ENCODE measurements at places on chromosomes 7 and 10.

DNA sequence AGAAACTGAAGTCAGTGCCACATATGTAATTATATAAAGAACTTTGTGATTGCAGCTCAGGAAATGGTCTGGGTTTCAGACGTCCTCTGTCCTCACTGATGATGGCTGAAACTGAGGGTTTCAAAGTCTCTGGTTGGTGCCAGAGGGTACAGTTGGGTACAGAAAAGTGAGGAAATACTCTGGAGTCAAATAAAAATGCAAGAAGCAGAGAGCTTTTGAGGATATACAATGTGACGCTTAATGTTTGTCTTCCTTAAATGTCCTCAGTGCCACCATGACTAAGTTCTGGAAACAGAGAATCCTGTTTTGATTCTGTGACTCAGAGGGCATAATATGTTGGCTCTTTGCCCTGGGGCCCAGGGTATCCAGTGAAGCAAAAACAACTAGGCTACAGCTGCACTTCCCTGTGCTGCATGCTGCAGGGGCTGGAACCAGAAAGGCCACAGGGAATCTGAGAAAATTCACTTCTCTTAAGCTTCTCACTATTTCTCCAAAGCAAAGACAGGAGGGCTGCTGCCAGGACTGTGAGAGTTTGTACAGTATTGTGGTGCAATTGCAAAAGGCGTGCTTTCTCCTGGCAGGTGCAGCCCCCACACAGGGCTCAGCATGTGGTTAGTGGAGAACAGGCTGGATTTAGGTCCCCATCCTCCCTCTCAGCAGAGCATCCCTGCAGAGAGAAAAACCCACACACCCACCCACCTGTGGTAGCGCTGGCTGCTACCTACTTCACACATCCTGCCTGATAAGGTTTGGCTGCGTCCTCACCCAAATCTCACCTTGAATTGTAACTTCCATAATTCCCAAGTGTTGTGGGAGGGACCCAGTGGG lies 169.5 kb upstream of the SVIL start:
- peak; percentile 72 for DNase-seq

GRCh38 chr10:94571081-94571480 lies 25.5 kb downstream of the HELLS start:
- no peak for DNase-seq

- no peak for DNase-seq
Observed at GRCh38 chr10:96230527-96230926, 40.8 kb downstream of the BLNK start.

- no peak for DNase-seq
Observed at GRCh38 chr10:130777507-130778165, 533.9 kb downstream of the TCERG1L start.

DNA sequence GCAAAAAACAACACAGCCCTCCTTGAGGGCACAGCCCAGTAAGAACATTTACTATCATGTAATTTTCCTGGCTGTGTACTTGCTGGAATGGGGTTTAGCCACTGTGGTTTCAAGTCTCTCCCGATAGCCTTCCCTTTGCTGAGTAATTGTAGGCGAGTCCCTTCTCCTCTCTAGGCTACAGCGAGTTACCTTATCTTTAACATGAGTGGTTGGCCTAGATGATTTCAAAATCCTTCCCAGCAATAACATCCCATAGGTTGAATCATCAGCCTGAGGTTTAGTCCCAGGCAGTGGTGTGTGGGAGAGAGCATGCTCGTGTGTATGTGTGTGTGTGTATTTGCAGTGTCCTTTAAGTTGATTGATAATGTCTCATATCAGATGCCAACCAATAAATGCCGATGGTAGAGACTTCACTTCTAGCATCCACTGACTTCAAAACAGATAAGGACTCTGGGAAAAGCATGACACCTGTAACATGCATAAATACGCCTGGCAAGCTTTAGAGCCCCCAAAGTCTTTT lies 142.9 kb upstream of the ZMIZ1 start:
- no peak for DNase-seq

- no peak for DNase-seq
Observed at GRCh38 chr10:506451-507354, 182.8 kb downstream of the DIP2C start.

- DNase-seq: no peak
Observed at GRCh38 chr10:22250897-22251660, 33.3 kb upstream of the EBLN1 start.

DNA sequence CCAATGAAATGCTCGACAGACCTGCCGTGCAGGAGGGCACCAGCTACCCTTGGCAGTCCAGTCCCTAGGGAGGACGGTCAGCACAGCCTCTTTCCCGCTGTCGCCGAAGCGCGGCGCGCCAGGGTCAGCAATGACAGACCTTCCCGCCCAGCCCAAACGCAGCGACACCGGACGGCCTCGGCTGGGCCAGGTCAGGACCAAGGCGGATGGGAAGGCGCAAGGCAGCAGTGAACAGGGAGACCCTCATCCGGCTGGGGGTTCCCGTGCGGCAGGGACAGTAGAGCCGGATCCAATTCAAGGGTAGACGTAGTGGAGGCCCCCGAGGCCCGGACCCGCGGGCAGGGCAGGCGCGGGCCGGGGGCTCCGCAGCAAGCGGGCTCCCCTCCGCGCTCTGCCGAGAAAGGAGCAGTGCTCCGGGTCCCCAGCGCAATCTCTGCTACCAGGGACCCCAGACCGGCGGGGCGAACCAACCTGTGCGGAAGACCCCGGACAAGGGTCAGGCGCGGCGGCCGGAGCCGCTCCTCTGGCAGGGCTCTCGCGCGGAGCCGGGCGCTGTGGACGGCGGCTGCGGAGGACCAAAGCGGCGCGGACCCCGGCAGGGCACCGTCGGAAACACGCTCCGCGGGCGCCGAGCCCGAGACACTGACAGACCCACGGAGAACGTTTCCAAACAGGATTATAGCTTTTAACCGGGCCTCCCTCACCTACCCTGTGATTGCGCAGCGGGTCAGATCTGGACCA lies at the start of gene SEC31B:
Gene SEC31B (minus strand): TSS at position 551 of the 741 bp plus-strand sequence. CDS start 2,909 bp downstream, outside the sequence.
- DNase-seq: no peak

DNA sequence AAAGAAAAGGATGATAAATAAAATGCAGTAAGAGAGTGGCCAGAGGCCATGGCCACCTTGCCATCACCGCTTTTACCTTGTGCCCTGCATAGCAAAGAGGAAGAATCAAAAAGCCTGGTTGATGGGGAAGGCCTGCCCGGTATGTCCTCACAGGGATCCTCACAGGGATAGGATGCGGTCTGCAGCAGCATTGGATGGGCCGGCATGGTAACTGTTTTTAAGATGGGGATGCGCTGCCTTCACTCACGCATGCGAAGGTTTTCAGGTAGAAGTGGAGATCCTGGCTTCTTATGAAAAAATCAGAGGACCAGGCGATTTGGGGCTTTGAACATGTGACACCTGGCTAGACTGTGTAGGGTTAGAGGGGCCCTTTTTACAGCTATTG lies 12.5 kb downstream of the PNLIPRP2 start:
- DNase-seq: no peak

DNA sequence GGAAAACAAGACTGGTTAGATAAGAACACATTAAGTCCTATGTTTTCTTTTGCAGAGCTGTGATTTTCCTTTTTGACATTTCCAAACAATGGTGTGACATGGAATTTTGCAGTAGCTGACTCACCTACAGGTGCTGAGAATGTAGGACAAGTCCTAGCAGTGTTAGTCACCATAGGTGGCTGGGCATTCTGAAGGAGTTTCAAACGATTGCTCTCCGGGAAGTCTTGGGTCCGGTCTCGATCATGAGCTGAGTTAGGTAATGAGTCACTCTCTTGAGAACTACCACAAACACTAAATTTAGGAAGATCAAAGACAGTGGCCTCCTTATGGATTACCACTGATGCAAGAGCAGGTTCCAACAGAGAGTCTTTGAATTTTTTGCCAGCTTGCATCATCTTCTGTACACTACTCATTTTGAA lies 3.6 kb downstream of the FIGNL1 start:
- DNase-seq: no peak

DNA sequence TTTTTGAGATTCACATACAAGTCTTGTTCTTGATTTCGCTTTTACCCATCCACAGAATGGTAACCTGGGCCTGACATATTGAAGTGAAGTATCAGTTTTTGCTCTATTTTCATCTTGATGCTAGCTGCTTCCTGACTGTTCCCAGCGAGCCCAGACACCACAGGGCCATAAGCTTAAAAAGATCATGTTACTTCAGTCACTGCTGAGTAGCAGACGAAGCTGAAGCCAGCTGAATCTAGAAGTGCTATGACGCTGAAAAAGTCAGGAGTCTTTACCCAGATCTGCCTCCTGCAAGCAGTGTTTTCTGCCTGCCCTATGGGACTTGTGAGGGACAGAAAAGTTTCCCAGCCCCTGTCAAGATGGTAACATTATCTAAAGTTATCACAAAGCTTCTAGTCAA lies 2.7 kb upstream of the PRXL2A start:
- DNase-seq: no peak

DNA sequence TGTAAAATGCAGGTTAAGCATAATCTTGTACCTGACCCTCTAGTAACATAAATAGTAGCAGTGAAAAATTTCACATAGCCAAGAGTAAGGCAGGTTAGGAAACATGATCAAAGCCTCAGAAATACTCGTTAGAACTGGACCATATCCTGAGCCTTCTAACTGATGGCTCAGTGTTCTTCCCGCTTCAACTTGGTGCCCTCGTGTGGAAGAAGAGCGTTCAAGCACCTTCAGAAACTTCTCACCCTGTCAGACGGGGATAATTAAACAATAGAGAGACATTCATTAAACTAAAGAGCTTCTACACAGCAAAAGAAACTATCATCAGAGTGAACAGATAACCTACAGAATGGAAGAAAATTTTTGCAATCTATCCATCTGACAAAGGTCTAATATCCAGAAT lies 124.5 kb downstream of the MYOF start:
- peak; percentile 25 for DNase-seq

- no peak for DNase-seq
Observed at GRCh38 chr10:86072413-86072812, 294.2 kb downstream of the GRID1 start.

GRCh38 chr7:117640465-117640864 lies 160.6 kb downstream of the CFTR start:
- DNase-seq: no peak

- DNase-seq: no peak
Observed at GRCh38 chr7:85673876-85674275, 487.0 kb upstream of the SEMA3D start.

- no peak for DNase-seq
Observed at GRCh38 chr10:121526801-121527221, 71.4 kb downstream of the FGFR2 start.

DNA sequence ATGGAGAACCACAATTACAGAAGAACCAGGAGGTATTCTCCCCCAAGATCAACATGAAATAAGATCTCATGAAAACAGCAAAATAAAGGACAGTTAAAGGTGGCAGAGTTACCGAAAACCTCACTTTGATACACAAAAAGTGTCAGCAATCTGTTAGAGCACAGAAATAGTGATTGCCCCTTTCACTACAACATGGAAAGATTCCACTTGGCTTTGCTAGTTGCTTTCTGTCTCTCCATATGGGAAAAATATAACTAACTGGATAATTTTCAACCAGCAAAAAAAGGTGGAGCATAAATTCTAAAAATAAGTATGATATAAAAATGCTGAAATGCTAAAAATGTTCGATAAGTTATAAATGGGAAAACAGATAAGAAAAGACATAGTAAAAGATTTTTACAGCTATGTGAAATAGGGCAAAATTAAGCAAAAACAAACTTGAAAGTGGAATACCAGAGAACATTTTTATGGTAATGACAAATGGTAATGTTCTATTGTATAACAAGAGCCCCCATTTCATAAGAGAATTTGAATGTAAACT lies 90.2 kb downstream of the GPR85 start:
- no peak for DNase-seq

GRCh38 chr7:91496251-91496820 lies 232.1 kb downstream of the FZD1 start:
- no peak for DNase-seq

DNA sequence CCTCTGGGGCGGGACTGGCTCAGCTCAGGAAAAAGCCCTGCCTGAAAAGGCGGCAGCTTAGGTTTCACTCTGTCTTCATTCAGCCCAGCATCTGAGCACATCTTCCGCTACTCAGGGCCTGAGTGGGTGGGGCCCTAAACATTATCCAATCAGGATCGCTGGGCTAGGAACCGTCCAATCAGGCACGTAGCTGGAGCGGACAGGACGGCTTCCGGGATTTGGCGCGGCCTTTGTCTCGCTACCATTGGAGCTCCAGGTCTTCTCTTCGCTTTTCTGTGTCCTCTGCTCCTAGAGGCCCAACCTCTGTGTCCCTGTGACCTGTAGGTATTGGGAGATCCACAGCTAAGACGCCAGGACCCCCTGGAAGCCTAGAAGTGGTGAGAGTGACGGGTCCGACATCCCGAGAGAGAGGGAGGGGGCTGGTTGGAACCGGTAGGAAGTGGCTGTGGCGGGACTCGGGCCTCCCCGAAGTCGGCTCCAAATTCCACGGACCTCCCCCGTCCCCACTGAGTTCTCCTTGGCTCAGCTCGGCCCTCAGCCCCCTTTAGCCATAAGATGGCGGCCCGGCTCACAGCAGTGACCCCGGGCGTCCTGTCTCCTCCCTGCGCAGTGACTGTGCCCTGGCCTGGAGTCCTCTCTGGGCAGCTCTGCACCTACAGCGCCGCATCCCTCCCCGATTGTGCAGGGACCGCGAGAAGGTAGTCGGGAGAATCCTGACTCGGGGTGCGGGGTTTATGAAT lies 99.1 kb downstream of the ZNF680 start:
- DNase-seq: no peak

DNA sequence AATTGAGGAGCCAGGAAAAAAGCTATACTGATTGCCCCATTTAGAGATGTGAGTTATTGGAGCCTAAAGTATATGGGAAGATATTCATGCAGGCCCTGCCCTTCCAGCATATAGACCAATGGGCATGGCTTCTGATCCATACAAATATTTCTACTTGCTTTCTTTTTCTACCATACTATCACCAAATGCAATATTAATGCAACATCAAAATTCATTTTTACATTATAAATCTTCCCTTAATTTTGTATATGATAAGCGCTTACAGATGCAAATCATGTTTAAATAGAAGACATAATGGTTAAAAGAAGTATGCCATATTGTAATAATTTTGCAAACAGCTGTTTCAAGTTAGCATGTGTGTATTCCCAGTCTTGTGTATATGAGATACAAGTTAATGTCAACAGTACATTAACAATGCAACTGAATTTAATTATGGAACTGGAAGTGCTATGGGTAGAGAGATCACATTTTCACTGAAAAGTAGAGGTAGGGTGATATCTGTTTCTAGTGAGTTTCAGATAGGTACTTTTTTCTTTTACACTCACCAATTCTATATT lies 24.6 kb upstream of the WNT16 start:
- DNase-seq: no peak

GRCh38 chr7:71900556-71900955 lies 511.6 kb downstream of the CALN1 start:
- DNase-seq: no peak

GRCh38 chr10:70669015-70669414 lies 3.3 kb upstream of the ADAMTS14 start:
- no peak for DNase-seq

GRCh38 chr7:29587195-29587808 lies 23.7 kb downstream of the PRR15 start:
- no peak for DNase-seq

GRCh38 chr7:35465791-35466336 lies 212.0 kb upstream of the TBX20 start:
- peak; percentile 19 for DNase-seq

DNA sequence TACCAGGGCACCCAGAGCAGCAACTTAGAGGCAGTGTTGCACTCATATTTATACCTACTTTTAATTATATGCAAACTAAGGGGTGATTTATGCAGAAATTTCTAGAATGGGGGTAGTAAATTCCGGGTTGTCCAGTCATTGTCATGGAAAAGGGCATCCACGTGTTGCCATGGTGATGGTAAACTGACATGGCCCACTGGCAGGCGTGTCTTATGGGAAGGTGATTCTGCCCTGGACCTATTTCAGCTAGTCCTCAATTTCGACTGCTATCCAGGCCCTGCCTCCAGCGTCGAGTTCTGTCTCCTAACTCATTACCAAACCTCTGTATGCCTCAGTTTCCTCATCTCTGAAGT lies 12.8 kb downstream of the SNX8 start:
- no peak for DNase-seq

Data from NCI-H2081 (cell line).